Endothelial cell (in vitro differentiated cells): ENCODE measurements at places on chromosomes 6 and 20. TPM values are rescaled to one million over a fixed set of nuclear protein-coding genes. Genes with fewer than 3 reads are reported as not detected.
A peak's percentile ranks its signal among the peaks of the same experiment; 100 is the strongest.

Gene CDH22
- 1.3 TPM for total RNA-seq

Gene ZBP1
- not detected for total RNA-seq

Gene RIPOR3
- total RNA-seq = 11.2 TPM

- no peak for DNase-seq
These were observed 90.9 kb downstream of the GJA10 start for GRCh38 chr6:89984926-89985750.

DNA sequence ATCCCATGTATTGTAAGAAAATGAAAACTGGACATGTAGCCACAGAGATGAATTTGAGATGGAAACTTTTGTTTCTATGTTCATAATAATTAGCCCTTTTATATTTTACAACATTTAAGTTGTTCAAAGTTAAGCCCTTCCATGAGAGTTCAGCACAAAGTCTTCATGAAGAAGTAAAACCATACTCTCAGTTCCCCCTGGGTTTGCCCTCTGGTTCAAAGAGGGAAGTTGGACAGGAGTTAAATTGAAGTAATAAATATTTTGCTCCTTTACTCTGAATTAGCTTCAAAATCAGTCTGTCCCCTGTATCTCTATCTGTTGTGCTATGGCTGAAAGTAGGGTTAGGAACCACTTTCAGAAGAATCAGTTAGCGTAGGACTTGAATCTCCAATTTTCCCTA lies 31.1 kb downstream of the PHACTR2 start:
- no peak for DNase-seq

- DNase-seq = no peak
These were observed 131.0 kb upstream of the PHACTR1 start for GRCh38 chr6:12585497-12585958.

DNA sequence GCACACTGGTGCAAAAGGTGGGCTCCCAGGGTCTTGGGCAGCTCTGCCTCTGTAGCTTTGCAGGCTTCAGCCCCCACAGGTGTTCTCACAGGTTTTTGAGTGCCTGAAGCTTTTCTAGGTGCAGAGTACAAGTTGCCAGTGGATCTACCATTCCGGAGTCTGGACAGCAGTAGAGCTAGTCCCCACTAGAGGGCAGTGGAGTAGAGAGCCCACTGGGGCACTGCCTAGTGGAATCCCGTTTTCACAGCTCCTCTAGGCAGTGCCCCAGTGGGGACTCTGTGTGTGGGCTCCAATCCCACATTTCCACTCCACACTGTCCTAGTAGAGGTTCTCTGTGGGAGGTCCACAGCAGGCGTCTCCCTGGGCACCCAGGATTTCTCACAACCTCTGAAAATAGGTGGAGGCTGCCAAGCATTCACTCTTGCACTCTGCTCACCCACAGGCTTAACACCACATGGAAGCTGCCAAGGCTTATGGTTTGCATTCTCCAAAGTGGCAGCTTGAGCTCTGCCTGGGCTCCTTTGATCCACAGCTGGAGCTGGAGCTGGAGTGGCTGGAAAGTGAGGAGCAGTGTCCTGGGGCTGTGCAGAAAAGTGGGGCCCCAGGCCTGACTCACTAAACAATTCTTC lies 86.3 kb upstream of the PROKR2 start:
- DNase-seq = peak; percentile 55

GRCh38 chr6:11878029-11878428 lies 99.4 kb upstream of the ADTRP start:
- DNase-seq = no peak

DNA sequence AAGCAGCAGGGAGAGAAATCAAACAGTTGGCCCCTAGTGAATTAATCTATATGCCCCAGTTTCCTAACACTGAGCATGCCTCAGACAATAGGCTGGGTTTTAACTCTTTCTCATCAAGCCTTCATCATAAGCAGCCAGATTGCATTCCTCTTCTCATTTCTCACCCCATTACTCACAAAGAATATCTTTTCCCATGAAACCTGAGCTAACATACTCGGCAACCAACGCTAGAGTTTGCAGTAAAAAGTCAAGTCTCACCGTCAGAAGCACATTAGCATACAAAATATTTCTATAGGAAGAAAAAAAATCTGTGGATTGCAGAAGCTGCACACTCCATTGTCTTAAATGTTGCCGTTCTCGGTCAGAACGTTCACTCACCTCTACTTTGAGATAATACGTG lies 429.9 kb upstream of the ARID1B start:
- DNase-seq = no peak
